ENCODE measurements at places on chromosomes 12 and 14.

DNA sequence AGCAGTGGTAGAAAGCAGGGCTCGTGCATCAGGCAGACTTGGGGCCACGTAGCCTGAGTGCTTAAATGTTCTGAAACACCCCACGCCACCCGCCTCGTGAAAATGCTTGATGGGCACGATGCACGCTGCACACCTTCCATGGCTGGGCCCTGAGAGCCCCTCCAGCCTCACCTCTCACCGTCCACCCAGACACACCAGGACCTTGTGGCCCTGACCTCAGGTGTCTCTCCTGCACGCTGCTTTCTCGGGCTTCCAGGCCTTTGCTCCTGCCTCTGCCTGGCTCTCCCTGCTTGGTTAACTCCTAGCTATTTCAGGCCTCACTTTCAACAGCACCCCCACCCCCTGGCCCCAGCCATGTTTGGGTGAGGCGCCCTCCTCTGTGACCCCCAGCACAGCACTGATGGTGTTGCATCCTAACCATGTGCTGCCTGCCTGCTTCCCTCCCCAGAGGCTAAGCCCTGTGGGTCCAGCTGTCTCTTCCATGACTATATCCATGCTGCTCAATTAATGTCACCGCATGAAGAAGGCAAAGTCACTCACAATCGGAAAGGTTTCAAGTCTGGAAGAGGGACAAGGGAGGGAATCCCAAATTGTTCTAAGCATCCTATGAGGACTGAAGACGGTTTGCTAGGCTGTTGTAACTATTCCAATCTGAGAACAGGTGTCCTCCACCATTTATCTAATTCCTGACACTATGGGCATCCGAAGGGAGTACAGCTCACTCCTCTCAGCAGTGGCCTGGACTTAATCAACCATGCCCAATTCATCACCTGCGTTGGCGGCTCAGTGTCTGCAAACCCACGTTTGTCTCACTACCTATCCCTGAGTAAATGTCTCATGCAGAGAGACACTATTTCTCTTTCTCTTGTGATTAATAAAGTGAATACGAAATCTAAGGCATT lies 82.2 kb downstream of the CCDC88C start:
- DNase-seq, result no peak

- no peak for DNase-seq
These were observed 87.3 kb upstream of the RIN3 start for GRCh38 chr14:92426237-92426636.

DNA sequence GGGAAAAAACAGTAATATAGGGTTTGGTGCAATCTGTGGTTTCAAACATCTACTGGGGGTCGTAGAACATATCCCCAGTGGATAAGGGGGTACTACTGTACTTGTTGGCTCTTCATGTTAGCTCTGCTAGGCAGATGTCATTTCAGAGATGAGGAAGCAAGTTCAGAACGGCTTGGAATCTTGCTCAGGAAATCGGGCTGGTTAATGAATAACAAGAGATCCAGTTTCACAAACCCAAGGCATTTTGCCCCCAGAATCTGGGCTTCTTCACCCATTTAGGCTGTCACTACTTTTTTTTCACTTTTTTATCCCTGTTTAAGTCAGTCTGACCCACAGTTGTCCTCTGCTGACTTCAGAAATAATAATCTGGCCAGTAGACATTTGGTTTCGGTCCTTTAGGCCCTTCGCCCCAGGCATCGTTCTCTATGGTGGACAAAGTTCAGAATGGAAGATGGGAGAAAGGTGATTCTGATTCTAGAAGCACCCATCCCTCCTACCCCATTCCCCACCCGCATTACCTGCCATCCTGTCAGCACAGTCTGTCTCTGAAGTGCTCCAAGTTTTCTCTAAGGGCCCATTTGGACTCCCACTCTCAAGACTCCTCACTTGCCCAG lies 4.5 kb downstream of the SUOX start:
- no peak for DNase-seq

- no peak for DNase-seq
These were observed 239.6 kb downstream of the ZFP36L1 start for GRCh38 chr14:68553311-68553710.

- DNase-seq, result no peak
These were observed 34.6 kb upstream of the ANKRD9 start for GRCh38 chr14:102544046-102544746.

DNA sequence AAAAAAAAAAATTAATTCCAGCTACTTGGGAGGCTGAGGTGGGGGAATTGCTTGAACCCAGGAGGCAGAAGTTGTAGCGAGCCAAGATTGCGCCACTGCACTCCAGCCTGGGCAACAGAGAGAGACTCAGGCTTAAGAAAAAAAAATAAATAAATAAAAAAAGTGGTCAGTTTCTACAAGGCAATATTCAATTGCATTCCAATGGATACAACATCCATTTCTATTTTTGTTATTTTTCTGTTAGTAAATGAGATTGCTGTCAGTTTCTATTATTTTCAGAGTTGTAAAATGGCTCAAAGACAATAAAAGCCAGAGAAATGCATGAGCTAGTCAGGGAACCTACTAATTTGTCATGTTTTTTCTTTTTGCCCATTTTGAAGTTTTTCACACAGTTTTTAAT lies 119.2 kb downstream of the PDE3A start:
- no peak for DNase-seq

GRCh38 chr12:4610481-4610880 lies 38.4 kb downstream of the AKAP3 start:
- DNase-seq, result no peak

GRCh38 chr12:21828136-21828775 lies 53.8 kb upstream of the KCNJ8 start:
- no peak for DNase-seq

DNA sequence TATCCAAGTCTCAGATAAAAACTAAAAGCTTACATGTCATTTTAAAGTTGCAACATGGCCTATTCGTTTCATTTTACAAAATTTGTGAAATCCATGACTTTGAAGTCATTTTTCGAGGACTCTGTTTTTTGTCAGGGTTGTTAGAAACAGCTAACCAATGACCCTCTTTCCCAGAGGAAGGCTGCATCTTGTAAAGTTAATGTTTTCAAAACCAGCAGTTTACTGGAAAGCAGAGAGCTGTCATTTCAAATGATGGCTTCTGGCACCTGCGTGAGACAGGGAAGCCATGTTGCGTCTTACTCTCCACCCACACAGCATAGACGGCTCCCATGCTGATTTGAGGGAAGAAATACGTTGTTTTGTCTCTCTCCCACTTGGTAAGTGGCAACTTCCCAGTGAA lies 50.1 kb upstream of the RTRAF start:
- DNase-seq, result no peak

GRCh38 chr12:66035288-66035966 lies 95.1 kb downstream of the LLPH start:
- DNase-seq, result no peak

- DNase-seq, result no peak
These were observed 5.9 kb downstream of the GPR84 start for GRCh38 chr12:54358191-54358944.

- peak; percentile 5 for DNase-seq
These were observed at the start of gene MIPOL1 for GRCh38 chr14:37197421-37198272. MIPOL1 (plus strand) TSS chr14:37197937; CDS start chr14:37247889, 49,952 bp downstream.

DNA sequence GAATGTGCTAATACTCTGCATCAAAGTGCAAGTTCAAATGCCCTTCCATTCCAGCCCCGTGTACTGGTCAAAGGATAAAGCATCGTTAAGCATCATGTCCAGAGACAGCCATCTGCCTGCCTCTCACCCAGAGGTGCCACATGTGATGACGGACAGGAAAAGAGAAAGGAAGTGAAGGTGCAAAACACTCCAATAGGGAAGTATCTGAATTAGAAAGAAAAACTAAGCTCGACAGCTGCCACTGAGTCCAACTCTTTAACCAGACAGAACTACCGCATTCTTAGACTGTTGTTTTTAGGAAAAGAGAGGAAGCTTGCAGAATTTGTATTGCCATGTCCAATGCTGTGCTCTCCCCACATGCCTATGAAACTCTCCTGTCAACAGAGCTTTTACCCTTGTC lies 465.0 kb upstream of the SOX5 start:
- DNase-seq, result no peak

- DNase-seq, result no peak
These were observed 228.7 kb upstream of the LRFN5 start for GRCh38 chr14:41377932-41378331.

- no peak for DNase-seq
These were observed 10.4 kb upstream of the SERPINA11 start for GRCh38 chr14:94462763-94463572.

GRCh38 chr12:6954316-6955107 lies 3.4 kb downstream of the PTPN6 start:
- DNase-seq, result no peak

GRCh38 chr12:62258231-62258630 lies 2.0 kb upstream of the USP15 start:
- no peak for DNase-seq

DNA sequence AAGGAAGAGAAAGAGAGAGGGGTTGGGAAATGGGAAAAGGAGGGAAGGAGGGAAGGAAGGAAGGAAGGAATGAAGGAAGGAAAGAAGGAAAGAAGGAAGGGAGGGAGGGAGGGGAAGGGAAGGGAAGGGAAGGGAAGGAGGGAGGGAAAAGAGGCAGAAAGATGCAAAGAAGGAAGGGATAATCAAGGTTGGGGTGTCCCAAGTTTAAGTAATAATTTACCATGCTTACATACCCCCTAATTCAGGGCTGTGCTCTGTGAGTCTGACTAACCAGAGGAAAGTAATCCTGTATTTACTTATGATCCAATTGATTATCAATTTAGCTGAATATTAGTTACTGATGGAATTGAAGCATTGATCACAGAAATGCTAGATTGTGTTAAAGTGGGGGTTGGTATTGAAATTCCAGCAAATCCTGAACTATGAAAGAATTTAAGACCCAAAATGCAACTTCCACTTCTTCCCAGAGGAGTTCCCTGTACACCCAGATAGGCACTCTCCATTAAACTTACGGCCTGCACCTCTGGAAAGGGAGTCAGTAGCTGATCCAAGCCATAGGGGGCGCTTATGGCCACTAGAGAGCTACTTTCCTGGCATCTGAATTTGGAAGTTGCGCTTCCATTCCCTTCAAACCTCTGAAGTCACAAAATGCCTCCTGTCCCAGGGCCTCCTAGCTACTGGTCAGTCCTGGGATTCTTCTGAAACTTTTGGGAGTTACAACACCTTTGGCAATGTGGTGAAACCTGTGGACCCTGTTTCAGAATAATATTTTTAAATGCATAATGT lies 162.7 kb upstream of the PWP1 start:
- DNase-seq, result no peak

DNA sequence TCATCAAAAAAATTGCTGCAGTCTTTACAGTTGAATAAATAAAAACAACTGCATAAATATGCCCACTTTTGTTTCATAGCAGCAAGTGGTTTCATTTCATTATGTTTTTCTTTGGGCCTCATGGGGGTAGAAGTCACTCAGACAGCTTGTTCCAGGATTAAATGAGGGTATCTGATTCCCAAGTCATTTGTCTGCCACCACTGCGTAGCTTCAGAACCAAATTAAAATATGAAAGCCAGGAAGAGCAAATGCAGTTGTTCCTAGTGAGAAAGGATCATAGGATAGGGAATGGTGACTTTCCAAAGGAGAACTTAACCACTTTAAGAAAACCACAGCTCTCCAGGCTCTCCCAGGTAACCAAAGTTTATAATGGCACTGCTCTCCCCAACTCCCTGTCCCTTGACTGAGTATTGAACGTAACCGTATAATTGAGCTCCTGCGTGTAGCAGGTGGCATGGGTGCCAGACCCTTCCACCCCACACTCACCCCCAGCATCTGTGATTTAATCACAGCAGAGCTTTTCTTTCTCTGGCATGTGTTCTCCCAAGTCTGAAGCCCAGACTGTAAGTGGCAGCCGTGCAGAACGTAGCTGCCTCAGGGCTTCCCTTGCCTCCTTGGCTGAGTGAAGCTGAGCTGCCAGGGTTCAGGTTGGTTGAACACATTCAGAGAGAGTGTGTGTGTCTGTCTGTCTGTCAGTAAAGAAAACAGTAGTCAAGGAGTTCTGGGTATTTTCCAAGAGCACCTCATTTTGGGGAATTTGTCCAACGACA lies 11.3 kb upstream of the KCNH3 start:
- no peak for DNase-seq

DNA sequence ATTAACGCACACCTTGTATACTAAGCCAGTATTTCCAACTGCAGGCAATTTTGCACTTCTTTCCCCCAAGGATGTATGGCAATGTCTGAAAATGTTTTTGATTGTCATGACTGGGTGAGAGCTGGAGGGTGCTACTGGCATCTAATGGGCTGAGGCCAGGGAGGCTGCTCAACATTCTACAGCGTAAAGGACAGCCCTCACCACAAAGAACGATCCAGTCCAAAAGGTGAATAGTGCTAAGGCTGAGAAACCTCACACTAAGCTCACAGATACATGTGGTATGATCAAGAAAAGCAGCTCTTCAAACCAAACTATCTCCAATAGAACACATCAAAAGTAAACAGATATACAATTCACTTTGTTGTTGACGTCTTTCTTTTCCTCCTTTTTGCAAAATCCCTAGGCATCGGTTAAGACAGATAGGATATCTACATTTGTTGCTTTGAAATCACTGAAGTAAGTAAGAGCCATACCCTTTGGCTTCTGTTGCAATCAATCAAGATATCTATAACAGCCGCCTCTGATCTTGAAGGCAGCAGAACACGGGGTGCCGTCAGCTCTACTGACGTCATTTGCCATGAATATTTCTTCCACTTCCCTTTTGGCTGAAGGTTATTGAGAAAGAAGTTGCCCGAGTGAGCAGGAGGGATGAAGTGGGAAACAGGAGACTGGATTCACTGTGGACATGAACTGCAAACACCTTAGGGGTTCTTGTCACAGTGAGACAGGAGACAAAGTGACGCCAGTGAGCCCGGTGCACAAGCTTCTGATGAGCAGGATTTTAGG lies 218.3 kb downstream of the FOXN3 start:
- no peak for DNase-seq

DNA sequence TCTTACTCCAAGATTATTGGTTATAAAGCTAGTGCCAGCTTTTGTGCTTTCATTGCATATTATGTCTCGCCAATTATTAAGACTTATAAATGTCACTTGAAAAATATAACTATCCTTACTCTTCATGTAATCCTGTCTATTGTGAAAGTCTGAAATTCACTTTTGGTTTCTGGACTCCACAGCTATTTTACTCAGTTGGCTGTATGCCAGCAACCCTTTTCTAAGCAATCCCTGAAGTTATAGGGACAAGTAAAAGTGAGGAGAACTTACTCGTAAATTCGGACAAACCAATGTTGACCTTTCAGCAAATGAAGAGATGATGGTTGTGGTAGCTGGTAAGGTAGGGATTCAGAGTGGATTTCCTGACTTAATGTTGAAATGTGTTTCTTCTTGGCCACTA lies 196.3 kb downstream of the NPAS3 start:
- DNase-seq, result no peak

DNA sequence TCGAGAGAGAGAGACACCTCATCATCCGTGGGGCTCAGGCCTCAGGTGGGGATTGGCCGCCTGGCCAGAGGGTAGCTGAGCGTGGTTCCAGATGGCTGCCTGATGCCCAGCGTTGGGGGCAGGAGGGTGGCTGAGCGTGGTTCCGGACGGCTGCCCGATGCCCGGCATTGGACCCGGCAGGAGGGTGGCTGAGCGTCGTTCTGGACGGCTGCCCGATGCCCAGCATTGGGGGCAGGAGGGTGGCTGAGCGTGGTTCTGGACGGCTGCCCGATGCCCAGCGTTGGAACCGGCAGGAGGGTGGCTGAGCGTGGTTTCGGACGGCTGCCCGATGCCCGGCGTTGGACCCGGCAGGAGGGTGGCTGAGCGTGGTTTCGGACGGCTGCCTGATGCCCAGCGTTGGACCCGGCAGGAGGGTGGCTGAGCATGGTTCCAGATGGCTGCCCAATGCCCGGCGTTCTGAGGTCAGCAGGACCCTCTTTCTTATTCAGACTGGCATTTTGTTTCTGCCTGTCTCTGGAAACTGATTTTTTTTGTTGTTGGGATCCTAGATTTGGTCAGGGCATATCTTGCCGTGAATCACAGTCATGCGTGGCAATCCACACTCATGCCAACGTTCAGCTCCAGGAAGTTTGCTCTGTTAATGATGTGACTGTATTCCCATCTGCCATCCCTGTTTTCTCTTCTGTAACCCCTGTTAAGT lies 40.7 kb downstream of the GALNT9 start:
- DNase-seq, result no peak

Data from stimulated activated CD4-positive, alpha-beta T cell treated with anti-CD3 and anti-CD28 coated beads, Interleukin-4, amount 100 ng/mL, for 48 hours (primary cell).